NCI-H146 (cell line): ENCODE measurements at places on chromosomes 5 and 9.

DNA sequence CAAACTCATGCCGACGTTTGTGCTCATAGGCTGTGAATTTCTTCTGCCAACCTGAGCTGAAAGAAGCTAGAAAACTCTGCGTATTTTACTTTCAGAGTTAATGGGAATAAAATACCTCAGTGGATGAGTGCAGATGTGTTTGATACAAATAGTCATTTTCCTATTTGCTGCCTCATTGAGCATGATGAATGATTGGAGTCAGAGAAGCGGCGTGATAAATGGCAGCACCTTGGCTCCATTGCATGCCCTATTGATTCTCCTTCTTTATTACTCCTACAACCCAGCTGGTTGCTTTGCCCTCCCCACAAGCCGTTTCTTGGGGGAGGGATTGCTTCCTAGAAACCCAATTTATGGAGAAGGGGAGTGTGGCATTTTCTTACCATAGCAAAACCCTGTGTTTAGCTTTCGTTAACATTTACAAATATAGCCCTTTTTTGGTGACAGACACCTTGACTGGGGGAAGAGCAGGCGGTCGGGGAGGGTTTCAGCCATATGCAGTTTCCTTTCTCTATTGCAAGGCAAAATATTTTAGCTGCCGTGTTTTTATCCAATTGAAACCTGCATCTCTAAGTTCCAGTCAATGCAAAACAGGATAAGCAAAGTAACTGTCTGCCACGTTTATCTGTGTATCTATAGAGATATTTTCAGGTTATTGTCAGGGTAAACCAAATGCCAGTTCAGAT is 93.1 kb upstream of the TBCA start:
- peak; percentile 86 for DNase-seq

DNA sequence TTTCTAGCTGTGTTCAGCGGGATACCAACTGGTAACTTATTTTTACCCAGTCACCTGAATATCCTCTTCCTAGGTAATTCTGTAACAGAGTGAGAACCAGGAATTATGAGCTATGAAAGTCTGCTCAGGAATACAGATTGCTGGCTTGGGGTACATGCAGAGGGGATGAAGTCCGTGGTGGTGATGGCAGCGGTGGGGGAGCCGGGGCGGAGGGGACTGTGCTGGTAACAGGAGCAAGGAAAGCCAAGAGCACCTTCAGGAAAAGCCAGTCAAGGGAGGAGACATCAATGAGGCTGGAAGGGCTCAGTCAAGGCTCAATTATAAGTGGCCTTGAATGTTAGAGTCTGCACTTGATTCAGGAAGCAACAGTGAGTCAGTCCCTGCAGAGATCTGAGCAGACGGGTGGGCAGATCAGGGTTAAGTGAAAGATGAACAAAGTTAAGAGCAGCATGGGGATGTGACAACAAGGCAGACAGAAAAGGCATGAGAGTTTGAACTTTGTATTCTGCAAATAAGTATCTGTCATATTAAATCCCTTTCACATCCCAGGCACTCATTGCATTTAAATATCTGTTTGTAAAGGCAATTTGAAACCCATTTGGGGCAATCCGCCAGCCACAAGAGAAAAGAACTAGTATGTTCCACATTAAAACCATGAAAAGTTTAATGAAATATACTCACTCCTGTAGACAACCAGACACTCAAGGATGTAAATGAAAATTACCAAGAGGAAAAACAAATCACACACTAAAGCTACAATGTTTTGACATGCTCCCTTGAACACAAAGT is 101.2 kb downstream of the TTC39B start:
- DNase-seq = no peak

DNA sequence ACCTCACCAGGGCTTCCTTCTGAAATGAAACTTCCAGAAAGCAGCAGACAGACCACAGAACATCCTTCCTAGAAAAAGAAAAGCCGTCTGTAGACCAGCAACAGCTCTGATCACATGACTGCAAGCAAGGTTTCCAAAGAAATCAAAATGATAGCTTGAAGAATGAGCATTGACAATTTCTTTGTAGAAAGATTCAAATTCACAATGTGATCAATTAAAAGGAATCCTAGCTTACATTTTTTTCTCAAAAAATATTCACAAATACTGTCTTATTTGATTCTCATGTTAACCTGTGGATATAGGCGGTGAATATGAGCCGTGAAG is 144.9 kb downstream of the MTX3 start:
- no peak for DNase-seq

DNA sequence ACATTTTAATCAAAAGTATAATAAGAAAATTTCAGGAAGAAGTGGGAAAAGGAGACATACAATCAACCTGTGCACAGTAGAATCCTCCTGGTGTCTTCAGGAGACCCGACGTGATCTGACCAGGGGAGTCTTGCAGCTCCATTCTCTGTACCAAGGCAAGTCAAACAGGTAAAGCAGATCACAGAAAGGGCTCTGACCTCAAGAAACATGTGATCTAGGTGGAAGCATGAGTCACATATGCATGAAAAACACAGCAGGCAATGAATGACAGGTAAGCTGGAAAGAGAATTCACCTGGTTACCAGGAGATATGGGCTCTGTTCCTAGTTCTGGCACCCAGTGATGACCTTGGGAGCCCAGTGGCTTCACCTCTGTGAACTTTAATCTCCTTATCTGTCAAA is 19.4 kb upstream of the FABP6 start:
- no peak for DNase-seq

DNA sequence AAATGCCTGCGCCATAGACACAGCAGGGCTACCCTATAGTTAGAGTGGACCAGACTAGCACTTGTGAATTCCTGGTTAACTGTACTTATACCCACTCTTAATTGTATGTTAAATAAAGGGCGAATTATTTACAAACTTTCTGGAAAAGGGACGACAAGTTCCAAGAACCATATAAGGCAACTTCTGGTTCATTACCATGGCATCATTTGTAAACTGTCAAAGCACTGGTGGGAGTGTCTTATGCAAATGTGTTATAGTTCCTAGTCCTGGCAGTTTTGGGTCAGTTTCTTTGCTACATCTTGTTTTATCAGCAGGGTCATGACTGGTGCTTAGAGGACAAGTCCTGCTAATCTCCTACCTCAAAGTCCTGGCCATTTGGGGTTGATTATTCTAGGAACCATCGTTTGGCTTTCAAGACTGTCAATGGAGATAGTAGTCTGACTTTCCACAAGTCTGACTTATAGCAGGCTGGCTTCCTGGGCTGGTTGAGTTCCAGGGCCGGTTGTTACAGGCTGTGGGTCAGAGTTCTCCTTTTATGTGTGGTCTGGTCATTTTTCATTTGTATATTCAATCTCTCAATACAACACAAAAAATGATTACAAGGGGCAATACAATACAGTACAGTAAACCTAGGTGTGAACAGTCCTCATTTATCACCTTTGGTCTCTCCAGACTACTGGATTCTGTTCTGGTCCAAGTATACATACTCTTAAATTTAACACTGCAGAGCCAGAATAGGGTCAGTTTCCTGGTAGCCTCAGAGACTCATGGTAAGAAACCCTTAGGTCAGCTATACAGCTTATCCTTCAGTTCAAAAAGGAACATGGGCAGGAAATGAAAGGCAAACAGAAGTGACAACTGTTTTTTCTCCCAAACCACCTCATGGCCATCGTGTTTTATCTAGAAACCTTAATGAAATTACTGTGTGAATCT is 8.3 kb upstream of the CFAP95 start:
- DNase-seq = no peak
